ENCODE measurements at places on chromosomes 1 and 21.

GRCh38 chr1:60903591-60903990 lies 178.8 kb upstream of the NFIA start:
- no peak for DNase-seq

- no peak for DNase-seq
Measured at GRCh38 chr1:211965108-211965805, 70.1 kb downstream of the INTS7 start.

DNA sequence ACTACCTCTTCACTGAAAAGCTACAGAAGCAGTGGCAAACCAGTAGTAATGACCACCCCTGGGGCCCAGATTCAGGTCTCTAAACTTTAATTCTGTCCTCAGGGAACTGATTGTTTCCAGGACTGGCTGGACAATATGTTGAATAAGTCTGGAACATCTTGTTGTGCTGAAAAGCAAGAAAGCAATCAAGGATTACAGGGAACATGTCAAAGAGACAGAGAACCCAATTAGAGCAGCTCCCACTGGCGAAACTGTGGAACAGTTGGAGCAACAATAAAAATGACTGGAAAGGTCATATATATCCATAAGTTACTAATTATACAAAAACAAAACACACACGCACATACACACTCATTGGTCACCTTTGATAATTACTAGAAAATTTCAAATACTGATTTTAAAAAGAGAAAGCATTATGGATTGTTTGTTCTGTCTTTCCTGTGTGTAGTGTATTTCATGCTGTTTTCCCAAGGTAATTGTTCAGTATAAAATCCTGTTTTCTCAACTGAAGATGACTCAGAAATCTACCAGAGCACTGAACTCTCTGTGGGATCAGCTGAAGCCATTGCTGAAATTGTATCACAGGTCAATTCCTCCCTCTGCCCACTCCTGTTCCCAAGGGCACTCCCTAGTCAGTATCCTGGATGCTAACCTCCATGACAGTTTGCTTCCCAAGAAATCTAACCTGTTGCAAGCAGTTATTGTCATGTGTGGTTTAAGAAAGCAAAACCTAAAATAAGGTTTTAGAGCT lies 83.6 kb upstream of the RGS1 start:
- DNase-seq = no peak

DNA sequence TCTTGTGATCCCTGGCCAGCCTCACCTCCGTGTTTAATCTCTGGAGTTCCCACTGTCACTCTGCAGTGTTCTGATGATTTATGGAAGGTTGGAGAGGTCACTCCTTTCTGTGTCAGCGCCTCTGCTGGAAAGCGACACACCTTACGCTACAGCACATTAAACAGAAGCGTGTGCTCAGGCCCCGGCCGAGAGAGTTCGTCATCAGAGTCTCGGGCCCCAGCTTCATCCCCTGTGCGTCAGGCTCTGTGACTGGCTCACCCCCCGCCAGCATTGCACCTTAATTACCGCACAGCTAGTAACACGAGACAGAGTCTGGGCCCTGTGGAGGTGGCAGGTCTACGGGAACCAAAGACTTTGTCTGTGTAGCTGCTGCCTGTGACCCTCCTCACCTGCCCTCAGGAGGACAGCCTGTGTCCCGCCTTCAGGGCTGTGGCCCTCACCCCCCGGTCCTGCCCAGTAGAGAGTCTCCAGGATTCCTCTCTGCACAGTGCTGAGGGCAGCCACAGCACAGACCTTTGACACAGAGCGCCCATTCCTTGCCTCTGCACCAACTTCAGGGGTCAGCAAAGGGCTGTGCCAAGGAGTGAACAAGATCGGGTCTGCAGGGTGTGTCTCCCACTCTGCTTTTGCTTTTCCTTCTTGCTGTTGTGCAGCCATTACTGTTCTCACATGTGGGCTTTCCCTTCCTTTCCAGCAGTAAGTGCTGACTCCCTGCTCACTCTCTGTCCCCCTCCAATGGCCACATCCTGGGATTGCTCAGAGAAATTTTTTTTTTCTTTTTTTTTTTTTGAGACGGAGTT lies 157.6 kb downstream of the PGBD5 start:
- DNase-seq = no peak

DNA sequence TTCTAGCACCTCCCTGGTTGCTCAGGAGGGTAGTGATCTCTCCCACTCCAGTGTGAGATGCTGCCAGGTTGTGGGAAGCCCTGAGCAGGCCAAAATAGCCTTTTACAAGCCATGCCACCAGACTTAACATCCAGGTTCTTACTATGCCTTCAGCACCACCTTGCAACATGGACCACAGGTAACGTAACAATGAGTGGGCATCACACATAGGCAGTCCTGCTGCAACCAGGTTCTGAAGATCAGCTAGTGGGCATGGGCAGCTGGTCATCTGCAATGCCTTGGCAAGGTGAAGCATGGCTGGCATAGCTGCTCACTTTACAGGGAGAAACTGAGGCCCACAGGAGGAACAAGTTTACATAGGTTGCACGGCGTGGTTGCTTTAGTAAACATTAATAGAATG lies 40.7 kb downstream of the DHCR24 start:
- no peak for DNase-seq
